ENCODE measurements at places on chromosomes 12 and 14.

GRCh38 chr12:2739832-2740641 is 54.7 kb upstream of the FKBP4 start:
- DNase-seq = no peak

DNA sequence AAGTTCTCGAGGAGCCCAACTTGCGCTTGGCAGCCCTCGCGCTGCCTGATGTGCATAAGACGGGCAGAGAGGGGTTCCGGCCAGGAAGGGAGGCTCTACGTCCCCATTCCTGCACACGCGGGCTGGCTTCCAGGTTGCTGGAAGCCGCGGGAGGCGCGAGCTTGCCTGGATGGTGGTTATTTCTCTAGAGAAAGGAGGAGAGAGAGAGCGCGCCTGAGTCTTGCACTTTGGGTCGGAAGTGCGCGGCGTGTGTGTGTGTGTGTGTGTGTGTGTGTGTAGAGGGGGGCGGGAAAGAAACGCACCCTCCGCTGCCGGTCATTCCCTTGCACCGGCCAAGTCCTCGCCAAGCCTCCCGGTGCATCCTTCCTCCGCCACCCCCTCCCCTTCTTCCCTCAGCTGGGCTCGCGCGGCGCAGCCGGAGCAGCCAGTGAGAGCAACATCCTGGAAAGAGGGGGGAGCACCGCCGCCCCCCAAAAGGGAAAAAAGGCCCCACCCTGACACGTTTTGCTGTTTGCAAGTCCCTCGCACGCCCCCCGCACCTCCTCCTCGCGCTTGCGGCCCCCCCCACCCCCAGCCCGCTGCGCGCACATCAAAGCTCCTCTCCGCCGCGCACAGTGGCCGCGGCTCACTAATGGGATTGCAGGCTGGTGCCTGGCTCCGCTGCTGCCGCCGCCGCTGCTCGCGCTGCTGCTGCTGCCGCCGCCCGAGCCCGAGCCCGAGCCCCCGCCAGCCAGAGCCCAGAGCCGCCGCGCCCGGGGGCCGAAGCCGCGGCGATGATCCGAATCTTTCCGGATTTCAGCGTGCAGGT is 4.4 kb upstream of the NPAS3 start:
- DNase-seq = no peak

- DNase-seq = peak; percentile 44
These were observed 26.3 kb downstream of the BICDL1 start for GRCh38 chr12:120015313-120015712.

GRCh38 chr14:23639891-23640523 is 3.8 kb downstream of the DHRS2 start:
- DNase-seq = no peak

DNA sequence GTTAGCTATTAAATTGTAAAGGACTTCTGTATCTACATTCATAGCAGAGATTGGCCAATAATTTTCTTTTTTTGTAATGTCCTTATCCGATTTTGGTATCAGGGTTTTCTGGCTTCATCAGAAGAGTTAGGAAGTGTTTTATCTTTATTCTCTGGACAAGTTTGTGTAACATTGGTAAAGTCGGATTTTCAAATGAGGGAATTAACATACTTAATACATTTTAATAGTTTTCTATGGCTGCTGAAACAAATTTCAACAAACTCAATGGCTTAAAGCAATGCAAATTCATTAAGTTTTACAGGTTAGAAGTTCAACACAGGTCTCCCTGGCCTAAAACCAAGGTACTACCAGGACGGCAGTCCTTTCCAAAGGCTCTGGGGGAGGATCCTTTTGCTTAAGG is 13.2 kb upstream of the SLC8A3 start:
- DNase-seq = no peak

DNA sequence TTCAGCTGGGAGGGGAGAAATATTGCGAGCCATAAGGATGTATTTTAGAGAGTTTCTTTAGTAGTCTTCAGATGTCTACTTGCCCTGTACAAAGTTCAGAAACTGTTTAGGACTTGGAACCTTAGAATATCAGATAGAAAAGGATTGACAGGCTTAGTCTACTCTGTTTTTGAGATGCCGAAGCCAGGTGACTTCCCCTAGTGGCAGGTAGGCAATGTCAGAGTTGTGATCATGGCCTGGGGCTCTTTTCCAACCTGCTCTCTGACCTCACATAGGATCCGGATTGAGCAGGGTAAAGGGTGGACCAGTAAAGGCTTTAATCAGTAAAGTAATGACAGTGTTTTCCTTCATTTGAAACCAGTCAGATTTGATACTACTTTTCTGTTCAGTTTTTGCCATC is 59.6 kb downstream of the PRKCH start:
- no peak for DNase-seq

Measured in CD4-positive, alpha-beta T cell treated with Interleukin-1 beta for 1 hour (primary cell).